ENCODE measurements at places on chromosomes 3 and 15.

DNA sequence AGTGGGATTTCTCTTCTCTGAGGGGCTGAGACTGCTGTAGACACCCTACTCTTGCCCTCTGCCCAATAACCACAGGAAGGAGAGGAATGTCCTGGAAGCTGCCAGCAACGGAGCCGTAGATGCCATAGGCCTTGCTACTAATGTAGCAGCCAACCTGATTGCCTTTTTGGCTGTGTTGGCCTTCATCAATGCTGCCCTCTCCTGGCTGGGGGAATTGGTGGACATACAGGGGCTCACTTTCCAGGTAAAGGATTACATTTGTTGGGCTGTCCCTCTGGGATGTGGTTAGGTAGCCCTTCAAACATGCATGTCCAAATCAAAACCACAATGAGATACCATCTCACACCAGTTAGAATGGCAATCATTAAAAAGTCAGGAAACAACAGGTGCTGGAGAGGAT lies 16.1 kb downstream of the SLC28A2 start:
- DNase-seq, result no peak

DNA sequence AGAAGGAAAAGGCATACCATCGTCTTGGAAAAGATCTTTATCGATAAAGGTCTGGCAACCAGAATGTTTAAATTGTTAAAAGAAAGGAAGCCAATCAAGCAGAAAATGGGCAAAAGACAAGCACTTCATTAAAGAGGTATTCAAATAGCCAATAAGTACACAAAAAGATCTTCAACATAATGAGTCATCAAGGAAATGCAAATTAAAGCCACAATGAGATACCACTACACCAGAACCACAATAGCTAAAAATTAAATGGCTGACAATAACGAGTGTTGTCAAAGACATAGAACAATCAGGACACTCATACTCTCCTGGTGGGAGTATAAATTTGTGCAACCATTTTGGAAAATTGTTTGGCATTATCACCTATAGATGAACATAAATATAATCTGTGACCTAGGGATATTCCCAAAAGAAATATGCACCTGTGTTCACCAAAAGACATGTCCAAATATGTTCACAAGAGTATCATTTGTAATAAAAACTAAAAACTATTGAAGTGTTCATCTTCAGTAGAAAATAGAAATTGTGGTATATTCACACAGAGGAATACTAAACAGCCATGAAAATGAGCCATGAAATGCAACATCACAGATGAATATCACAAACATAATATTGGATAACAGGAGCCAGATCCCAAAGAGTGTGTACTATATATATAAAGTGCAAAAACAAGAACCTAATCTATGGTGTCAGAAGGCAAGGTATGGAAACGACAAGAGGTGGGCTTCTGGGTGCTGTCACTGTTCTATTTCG lies 14.4 kb upstream of the BTBD1 start:
- DNase-seq, result no peak

- DNase-seq, result no peak
These were observed 50.0 kb downstream of the SMAD6 start for GRCh38 chr15:66752078-66752477.

GRCh38 chr3:188686324-188686723 lies 485.4 kb upstream of the TPRG1 start:
- DNase-seq, result no peak

DNA sequence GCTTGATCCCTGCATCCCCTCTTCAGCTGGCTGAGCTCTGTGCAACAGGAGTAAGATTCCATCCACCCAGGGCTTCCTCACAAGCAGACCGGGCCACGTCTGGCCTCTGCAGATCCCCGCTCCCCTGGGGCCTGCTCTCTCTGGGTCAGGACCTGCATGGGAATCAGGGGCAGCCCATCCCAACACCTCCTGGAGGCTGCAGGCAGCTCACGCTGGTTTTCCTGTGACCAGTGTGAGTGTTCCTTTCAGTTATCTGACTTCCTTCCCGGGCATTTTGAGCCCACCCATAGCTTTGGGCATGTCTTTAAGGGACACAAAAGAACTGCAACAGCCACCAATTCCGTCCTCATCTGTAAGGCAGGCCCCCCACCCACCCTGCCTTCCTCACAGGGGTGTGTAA lies 16.3 kb downstream of the NUP210 start:
- DNase-seq, result no peak

- DNase-seq, result no peak
These were observed 25.1 kb downstream of the FSTL1 start for GRCh38 chr3:120425572-120426250.

DNA sequence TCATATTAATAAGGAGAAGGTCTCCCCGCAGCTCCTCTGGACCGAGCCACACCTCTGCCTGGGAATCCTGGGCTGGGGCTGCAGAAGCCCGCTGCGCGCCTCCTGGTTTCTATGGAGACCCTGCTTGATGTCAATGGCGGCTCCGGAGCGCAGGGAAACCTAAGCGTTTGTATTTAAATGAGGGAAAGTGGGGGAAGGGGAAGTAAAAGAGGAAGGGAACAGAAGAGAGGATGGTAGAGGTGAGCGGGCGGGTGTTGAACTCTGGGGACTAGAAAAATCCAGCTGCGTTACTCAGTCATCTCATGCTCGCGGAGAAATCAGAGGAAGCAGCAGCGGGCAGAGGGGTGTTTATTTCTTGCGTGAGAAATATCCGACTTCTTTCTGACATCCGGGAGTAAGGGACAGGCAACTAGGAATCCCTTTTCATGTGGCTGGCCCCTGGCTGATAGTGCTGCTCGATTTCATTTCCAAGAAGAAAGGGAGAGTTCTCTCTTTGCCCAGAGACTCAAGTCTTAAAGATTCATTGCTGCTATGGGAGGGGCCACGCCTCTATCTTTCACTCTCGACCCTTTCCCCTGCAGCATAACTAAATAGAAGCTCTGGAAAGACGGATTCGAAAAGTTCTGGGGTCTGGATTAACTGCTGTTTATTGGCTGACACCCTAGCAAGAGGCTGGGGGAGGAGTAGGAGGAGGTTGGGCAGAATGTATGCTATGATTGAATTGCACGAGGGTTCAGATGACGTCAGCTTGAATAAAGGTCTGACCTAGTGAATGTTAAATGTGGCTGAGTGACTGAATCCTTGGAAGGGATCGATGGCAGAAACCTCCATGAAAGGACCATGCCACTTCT lies 110.5 kb upstream of the GAP43 start:
- DNase-seq, result no peak

GRCh38 chr3:43268636-43269035 lies 17.7 kb upstream of the SNRK start:
- no peak for DNase-seq

GRCh38 chr3:174356596-174356995 lies 502.5 kb upstream of the NAALADL2 start:
- no peak for DNase-seq

GRCh38 chr15:95291898-95292472 lies 1038.5 kb upstream of the NR2F2 start:
- DNase-seq, result no peak

DNA sequence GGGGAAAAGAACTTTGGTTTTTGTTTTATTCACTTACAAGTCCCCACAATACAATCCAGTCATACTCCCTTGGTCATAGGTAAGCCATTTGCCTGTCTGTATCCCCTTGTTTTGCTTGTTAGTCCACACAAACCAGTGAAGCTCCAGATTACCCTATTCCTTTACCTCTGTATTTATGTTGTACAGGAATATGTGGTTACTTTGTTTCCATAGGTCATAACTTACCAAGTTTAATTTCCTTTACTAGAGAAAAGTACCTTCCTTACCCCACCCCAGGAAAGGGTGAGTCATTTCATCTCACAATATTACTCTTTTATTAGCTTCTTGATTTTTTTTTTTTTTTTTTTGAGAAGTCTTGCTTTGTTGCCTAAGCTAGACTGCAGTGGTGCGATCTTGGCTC lies 113.4 kb upstream of the LRRFIP2 start:
- DNase-seq, result no peak

DNA sequence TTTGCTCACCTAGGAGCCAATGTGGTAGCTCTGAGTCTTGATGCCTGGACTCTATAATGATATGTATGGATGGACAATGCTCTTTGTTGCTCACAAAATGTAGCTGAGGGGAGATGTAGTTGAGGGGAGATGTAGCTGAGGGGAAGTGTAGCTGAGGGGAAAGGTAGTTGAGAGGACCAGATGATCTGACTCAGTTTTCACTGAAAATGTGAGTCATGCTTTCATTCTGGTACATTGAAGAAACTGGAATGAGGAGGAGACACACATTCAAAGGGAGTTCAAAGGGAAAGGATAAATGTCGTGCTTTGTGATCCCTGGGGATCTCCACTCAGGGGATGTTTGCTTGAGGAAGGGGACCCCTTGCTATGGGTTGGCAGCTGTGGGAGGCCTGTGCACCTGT lies 302.9 kb upstream of the TRIM42 start:
- DNase-seq, result no peak

- DNase-seq, result no peak
These were observed 105.7 kb downstream of the SNRPN start for GRCh38 chr15:25060472-25060803.

DNA sequence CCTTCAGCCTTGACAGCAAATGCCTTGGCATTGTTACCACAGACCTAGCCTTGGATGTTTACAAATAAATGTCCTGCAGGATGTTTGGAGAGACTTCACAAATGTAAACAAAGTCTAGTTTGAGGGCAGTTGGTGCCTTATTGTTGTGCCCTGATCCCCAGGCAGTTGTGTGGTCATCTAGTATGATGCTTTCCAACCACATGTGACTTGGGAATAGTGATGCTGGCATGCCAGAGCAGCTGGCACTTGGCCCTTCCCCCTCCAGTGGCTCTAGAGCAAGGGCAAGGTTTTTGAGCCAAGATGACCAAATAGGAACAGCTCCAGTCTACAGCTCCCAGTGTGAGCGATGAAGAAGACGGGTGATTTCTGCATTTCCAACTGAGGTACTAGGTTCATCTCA lies 258.2 kb downstream of the ADAMTS17 start:
- no peak for DNase-seq

DNA sequence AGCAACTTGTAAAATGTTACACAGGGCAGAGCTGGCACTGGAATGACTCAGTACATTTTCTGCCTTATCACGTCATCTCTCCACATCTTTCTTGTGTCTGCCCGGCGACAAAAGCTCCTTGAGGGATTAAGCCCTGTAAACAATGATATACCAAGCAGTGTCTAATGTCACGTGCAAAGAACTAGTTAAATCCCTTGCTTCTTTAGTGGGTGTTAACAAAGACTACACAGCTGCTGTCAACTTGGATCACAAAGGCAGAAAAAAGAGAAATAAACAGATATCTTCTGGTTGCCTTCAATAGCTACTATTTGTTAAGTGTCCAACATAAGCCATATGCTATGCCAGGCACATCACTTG lies 48.1 kb upstream of the FRMD4B start:
- no peak for DNase-seq

Measured in stimulated activated CD8-positive, alpha-beta memory T cell treated with anti-CD3 and anti-CD28 coated beads, Interleukin-7, amount 100 ng/mL, for 48 hours (primary cell).